Esophagus muscularis mucosa (tissue), 4 donors: ENCODE measurements at places on chromosomes 4 and X. TPM values are rescaled to one million over a fixed set of nuclear protein-coding genes. Genes with fewer than 3 reads are reported as not detected.

The CHM gene
- total RNA-seq = 15.0 TPM

The AREG gene
- total RNA-seq = 1.4 TPM

The PDZD4 gene
- 20.0 TPM for total RNA-seq

The SPATA4 gene
- not detected for total RNA-seq

GRCh38 chr4:105677709-105678108, 30.8 kb downstream of the INTS12 start:
- no peak overlapping the region for H3K27ac ChIP-seq
- no peaks in the 10 kb centered on the region for H3K36me3 ChIP-seq
- no peaks in the 10 kb centered on the region for H3K4me1 ChIP-seq
- H3K4me3 ChIP-seq = no peak overlapping the region

DNA sequence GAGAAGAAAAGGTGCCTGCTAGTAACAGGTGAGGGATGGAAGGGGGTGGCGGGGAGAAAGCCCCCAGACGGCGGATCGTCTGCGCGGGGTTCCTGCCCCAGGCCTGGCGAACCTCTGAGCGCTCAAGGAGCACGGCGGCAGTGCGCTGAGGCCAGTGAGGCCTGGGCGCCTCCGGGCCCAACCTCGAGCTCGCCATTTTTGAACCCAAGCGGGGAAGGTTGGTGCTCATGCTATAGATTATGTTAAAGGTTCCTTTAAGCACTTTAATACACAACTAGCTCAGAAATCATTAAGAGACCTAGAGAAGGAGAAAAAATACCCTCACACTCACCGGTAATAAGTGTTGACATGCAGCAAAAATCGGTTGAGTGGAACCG, 7.9 kb downstream of the PITX2 start:
- no peak for DNase-seq
- H3K27ac ChIP-seq = no peak overlapping the region
- no peaks in the 10 kb centered on the region for H3K4me1 ChIP-seq
- H3K36me3 ChIP-seq = peaks cover 5% of the 10 kb centered on the region

DNA sequence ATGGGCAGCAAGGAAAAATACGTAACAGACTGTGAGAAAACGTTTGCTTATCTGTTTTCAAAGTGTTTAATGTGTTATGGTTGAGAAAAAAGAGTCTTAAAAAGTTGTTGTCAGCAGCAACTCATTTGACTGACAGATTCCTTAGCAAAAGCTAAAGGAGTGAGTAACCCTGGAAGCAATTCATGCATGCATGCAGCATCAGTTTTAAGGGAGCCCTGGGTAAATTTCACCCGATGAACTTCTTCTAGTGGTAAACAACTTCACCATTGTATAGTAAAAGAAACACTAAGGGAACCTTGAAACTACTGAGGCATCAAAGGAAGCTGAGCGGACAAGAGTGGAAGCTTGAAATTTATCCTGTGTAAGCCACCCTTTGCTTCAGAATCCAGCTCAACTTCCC, 583.2 kb upstream of the INTU start:
- no peaks in the 10 kb centered on the region for H3K36me3 ChIP-seq
- no peaks in the 10 kb centered on the region for H3K4me1 ChIP-seq
- H3K4me3 ChIP-seq = no peak overlapping the region
- no peak overlapping the region for H3K27ac ChIP-seq
- H3K27me3 ChIP-seq = no peaks in the 10 kb centered on the region

DNA sequence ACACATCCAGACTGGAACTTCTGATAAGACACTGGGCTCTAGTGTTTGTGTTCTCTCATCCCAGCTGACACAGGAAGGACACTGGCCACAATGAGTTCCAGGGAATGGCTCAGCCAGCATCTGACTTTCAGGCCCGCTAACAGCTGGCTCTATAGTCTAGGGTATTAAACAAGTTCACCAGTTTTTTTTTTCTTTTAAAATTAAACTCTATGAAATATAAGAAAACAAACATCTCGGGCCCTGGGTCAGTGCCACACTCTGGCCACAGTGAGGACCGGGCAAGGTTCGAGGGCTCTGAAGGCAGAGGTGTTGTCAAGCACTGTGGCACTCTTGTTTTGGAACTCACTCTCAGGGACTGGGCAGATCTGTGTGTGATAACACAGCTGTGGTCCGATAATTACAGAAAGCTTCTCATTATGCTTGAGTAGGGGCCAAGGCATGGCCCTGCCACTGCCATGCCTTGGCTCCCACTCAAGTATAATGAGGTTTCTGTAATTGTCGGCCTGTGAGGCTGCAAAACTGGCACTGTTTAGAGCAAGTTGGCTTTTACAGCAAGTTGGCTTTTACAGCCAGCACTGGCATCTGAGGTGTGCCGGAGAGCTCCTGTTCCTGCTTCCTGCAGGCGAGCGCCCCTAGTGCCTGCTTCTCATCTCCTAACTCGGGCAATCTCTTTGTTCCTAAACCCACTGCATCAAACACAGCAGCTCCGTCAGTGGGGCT, 62.8 kb downstream of the PPP1R2C start:
- no peak overlapping the region for H3K27ac ChIP-seq
- H3K4me1 ChIP-seq = no peaks in the 10 kb centered on the region
- no peak overlapping the region for H3K4me3 ChIP-seq
- no peaks in the 10 kb centered on the region for H3K27me3 ChIP-seq
- H3K36me3 ChIP-seq = no peaks in the 10 kb centered on the region

GRCh38 chr4:4914059-4914820, 54.8 kb downstream of the MSX1 start:
- DNase-seq = no peak
- H3K27me3 ChIP-seq = peaks cover 10% of the 10 kb centered on the region
- no peaks in the 10 kb centered on the region for H3K36me3 ChIP-seq

- H3K36me3 ChIP-seq = no peaks in the 10 kb centered on the region
- H3K27me3 ChIP-seq = no peaks in the 10 kb centered on the region
- H3K4me1 ChIP-seq = no peaks in the 10 kb centered on the region
These were observed 15.7 kb downstream of the SMIM43 start for GRCh38 chr4:121749225-121749624.

- no peaks in the 10 kb centered on the region for H3K27me3 ChIP-seq
- H3K4me3 ChIP-seq = peak within 1 kb of the TSS; percentile 67
- H3K27ac ChIP-seq = peak within 1 kb of the TSS; percentile 91
- no peak for DNase-seq
These were observed at the start of gene TCEAL4 for GRCh38 chrX:103585411-103586313. TCEAL4 (plus strand) TSS chrX:103585515; CDS start chrX:103586676, 1,161 bp downstream.

DNA sequence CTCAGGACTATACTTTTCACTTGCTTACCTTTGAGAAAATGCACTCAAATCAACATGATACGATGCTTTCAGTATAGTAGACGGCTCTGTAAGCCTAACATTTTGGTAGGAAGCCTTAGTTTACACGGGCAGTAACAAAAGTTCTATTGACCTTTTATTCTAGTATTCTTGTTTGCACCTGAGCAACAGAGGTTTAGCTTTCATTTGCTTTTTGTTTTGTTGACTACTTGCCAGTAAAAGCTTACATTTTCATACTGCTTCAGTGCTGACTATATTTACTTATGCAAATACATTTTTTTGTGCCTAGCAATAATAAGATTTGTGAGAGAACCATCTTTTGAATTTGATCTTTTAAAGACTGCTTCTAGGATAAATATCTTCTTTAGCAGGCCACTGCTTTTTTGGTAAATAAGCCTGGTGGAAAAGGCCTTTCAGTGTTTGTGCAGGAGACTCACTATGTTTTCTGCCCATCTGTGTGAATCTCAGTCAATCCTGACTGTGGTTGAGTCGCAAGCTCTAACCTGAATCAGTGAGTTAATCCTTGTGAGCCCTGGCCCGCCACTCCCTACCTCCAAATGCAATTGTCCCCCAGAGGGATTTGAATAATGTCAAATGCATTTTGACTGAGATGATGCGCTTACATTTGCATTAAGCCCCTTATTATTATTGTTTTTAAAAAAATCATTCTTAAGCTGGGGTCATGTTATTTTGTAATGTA, 21.9 kb downstream of the FHIP1A start:
- no peaks in the 10 kb centered on the region for H3K36me3 ChIP-seq
- no peak overlapping the region for H3K4me3 ChIP-seq
- H3K4me1 ChIP-seq = no peaks in the 10 kb centered on the region
- no peak for DNase-seq
- H3K27me3 ChIP-seq = no peaks in the 10 kb centered on the region
- no peak overlapping the region for H3K27ac ChIP-seq

DNA sequence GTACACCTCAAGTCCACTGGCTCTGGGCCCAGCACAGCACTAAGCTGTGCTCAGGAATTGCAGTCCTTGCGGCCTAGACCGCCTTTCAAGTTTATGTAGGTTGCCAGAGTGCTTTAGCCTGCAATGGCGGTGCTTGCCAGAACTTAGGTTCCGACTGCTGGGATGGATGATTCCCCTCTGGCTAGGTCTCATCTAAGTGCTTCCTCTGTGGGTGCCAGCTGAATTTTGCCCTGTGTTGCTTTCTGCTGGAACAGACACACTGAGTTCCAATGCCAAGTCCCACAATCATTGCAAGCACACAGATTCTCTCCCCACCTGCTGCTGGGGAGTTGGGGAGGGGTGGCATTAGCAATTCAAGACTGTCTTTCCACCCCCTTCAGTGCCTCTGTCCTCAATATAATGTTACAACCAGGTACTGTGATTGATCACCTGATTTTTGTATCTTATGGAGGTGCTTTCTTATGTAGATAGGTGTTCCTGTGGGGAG, 129.5 kb downstream of the GRID2 start:
- H3K27ac ChIP-seq = no peak overlapping the region
- H3K27me3 ChIP-seq = no peaks in the 10 kb centered on the region
- H3K4me3 ChIP-seq = no peak overlapping the region
- no peaks in the 10 kb centered on the region for H3K4me1 ChIP-seq
- no peaks in the 10 kb centered on the region for H3K36me3 ChIP-seq
